ENCODE measurements at places on chromosomes 5 and 9.

DNA sequence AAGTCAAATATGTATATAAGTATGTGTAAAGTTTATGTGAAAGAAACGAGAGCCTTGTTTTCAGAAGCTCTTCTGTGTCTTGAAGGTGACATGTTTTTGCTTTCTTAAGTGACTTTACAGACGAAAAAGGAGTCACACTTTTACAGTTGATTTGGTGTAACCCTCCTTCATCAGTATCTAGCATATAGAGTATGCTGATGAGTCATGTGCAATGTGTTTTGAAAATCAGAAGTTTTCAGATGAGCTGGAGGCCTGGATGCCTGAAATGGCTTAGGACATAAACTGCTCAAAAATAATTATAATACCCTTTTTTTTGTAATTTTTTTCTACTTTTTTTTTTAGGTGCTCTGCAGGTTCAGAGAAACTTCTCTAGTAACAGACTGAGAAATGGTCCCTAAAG is 209.5 kb downstream of the CD180 start:
- DNase-seq = no peak

DNA sequence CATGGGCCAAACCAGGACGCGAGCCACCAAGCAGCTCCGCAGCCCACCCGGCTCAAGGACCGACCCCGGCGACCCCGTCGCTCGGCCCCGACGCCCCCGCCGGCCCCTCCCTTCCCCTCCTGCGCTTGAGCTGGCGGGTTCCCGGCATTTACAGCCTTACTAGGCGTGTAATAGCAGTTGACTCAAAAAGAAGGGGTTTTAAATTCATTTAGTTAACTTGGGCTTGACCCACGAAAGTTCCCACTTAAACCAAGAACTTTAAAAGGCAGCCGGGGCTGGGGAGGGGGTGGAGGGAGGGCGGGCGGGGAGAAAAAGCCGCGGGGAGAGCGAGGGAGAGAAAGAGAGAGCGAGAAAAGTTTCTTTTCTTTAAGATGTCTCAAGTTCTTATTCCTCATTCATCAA is 636 bp downstream of the PRDM12 start:
- DNase-seq = no peak

DNA sequence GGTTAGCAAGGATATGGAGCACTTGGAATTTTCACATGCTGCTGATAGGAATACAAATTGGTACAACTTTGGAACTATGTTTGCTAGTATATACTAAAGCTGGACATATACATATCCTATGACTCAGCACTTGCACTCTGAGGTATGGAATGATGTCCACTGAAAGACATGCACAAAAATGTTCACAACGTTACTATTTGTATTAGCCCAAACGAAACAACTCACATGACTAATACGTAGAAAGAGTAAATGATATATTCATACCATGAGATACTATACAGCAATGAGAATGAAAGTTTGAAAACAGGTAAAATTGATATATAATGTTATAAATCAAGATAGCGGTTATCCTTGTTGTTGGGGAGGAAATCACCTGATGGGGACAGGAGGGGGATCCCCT is 45.5 kb upstream of the CDC42SE2 start:
- DNase-seq = no peak

DNA sequence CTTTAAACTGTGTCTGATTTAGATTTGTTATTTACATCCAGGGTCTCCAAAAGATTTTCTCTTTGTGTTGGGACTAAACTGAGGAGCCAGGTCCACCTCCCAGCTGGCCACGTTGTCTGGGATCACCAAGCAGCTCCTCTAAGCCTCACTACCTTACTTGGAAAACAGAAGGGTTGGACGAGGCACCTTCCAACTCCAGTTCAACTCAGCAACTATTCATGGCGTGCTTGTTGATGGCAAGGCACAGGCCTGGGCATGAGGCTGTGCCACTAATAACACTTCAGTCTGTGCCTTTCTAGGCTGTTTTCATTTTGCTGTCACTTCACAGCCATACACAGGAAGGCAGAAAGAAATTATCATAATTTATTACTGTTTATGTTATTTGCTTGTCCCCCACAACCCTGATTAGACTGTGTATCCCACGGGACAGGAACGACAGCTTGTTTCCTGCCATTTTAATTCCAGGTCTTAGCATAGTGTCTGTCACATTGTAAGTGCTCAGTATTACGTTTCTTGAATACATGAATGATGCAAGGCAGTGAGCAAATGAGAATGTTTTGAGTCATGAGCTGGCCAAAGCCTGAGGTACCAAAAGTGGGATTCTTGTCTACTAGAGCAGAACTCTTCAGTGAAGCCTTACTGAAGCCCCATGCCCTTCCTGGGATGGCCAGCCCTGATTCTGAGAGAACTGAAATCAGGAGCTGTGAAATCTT is 125.8 kb downstream of the GALNT10 start:
- no peak for DNase-seq

DNA sequence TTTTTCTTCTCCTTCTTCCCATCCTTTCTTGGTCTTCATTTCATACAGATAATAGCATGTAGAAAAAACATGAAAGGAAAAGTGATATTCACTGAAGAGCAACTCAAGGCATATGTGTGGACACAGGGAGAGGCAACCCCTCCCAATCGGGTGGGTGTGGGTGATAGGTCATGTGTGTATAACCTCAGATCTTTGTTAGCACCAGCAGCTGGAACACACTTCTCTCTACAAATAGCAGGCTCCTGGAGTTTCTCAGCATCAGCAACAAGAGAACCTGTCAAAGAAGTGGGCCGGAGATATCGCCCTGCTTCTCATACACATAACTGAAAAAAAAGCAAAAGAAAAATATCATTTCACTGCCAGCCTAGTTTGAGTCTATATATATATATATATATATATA is 426.4 kb downstream of the DTWD2 start:
- DNase-seq = no peak

DNA sequence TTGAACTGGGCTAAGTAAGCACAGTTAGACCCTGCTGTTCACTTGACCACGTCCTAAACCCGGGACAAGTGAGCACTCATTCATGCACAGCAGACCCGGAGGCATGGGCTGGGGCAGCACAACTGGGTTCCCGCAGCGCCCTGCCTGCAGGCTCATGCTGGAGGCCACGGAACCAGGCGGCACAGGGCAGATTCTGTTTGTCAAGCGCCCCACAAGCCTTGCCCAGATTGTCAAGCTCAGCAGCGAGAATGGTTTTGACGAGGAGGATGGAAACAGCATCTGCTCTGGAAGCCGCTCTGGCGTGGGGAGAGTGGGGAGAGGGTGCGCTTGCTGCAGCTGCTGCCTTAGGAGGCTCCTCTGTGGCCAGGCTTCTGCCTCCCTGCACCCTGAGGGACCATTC is 32.7 kb downstream of the PRRT1B start:
- DNase-seq = no peak

GRCh38 chr9:122113574-122113973 is 20.5 kb upstream of the TTLL11 start:
- DNase-seq = no peak

DNA sequence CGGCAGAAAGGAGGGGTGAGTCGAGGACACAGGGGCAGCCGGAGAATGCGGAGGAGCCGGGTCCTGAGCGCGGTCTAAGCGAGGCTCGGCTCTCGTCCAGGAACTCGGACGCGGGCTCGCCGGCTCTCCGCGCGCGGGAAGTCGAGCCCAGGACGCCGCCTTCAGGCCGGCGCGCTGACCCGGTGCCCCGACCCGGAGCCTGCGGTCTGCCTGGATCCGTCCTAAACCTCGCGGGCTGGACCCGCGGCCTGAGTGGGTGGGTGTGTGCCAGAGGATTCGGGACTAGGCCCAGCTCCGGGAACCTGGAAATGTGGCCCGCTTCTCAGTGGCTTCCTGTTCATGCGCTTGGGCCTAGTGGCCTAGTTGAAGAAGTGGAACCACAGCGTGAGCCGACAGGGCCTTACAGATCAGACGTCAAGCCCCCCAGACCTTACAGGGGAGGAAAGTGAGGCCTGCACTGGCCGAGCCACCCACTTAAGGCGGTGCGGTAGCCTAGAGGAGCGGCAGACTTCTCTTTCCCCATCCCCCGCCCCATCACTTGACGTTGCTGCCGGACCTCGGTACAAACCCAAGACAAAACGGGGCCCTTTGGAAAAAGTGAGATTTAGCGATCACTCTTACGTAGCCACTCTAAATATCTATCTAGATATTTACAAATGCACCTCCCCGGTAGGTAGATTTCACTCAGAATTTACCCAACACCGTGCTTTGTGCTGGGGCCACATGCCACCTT is 1.2 kb downstream of the CDKN2B-AS1 start:
- peak; percentile 39 for DNase-seq

GRCh38 chr9:90816690-90817089 is 15.1 kb downstream of the SYK start:
- DNase-seq = no peak

DNA sequence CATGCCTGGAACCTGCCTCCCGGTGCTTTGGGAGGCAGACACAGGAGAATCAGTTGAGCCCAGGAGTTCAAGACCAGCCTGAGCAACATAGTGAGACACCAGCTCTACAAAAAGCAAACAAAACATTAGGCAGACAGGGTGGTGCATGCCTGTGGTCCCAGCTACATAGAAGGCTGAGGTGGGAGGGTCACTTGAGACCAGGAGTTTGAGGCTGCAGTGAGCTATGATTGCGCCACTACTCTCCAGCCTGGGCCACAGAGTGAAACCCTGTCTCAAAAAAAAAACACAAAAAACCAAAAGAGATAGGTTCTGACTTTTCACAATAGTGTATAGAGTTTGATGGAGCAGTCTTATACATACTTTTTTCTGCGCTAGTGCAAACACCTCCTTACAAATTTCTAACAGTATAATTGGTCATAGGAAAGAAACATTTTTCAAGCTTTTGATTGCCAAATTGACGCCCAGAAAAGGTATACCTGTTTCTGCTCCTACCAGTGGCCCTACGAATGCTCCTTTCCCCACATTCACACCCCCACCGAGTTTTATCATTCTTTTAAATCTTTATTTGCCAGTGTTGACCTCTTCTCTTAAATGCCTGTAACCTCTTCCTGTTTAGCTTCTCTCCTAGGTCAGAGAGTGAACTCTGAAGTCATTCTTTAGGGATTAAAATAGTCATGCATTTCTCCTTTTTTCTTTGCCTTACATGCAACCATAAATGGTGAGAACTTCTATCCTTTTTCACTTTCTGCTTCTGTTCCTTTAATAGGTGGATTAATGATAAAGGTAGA is 7.5 kb downstream of the DOCK8 start:
- DNase-seq = no peak

DNA sequence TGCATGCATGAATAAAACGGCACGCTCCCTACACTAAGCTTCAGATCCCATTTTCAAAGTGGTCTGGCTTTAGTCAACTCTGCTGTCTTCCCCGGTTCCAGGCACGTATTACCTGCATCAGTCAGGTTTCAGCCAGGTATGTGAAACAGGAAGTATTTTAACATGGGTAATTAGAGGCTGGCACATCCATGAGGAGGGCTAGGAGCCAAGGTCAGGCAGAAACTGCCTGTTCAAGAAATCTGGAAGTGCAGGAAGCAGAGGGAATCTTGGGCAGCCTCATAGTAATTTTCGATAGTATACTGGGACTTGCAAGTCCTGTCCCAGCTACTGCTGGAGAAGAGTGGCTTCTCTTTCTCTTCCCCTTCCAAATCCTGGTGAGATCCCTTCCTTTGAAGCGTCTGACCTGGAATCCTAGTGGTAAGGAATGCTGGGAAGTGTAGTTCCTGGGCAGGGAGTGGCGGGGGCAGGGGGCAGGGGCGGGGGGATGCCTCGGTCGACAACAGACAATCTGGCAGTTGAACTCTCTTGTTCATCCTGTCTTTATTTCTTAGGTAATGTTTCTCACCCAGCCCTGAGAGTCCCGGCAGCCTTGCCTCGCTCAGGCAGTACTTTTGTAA is 403.1 kb downstream of the TLE4 start:
- no peak for DNase-seq

DNA sequence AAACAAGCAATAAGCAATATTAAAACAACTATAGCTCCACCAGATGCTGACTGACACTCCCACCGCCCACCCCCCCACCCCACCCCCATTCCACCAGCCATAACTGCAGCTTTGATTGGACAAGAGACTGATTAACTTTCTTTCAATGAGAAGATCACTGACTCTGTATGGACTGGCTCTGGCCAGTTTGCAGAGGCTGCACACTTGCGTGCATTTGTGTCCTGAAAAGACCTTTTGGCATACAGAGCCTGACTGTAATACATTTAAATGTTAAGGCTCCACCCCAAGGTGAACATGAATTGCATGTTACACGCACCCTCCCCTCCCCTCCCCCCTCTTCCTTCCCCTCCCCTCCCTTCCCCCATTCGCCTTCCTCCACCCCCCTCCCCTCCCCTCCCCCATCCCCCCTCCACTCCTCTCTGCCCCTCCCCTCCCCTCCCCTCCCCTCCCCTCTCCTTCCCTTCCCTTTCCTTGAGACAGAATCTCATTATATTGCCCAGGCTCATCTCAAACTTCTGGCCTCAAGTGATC is 31.1 kb downstream of the FGD3 start:
- no peak for DNase-seq
